Activated T-helper 17 cell treated with anti-CD3 and anti-CD28 coated beads, Interleukin-2, amount 50 U/mL, for 72 hours (primary cell): ENCODE measurements at places on chromosomes 2 and 18. TPM values are rescaled to one million over a fixed set of nuclear protein-coding genes. Genes with fewer than 3 reads are reported as not detected.

- peak; percentile 71 for ATAC-seq
Measured at GRCh38 chr18:62586151-62586774, 63.4 kb downstream of the ZCCHC2 start.

GRCh38 chr2:151845884-151846283, 17.7 kb upstream of the ARL5A start:
- ATAC-seq = no peak

Gene C2orf66
- total RNA-seq = 1.0 TPM

DNA sequence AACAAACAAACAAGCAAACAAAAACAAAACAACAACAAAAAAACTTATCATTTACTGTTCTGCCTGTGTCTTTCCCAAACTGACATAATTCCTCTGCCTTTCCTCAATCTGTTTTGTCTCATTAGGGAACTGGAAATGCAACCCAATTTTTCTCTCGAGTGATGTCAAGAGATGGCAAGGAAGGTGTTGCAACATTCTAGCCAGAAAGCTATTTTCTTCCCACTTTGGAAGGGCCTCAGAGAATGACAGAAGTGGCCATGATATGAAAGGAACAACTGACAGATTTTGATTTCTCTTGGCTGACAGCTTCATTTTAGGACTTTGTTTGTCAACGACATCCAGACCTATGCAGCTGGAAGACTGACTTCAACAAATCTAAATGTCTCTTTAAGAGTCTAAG, 24.7 kb downstream of the RND3 start:
- ATAC-seq = no peak

DNA sequence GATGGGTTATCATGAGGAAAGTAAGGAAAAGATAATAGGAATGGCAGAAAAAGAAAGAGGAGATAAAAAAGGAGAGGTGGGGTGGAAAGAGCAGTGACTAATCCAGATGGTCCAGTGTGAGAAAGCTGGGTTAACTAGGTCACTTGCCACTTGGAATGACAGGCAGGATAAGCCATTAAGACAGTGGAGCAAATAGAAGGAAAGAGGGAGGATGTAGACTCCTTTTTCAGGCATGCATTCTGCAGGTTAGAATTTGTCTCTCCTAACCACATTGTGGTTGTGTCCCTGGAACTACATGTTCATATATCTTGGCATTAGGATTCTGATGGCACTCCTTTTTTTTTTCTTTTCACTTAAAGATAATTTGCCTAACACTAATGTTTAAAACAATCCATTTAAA, 13.4 kb upstream of the NEMP2 start:
- no peak for ATAC-seq

Gene ABCG8
- total RNA-seq = not detected

Gene NTSR2
- not detected for total RNA-seq

DNA sequence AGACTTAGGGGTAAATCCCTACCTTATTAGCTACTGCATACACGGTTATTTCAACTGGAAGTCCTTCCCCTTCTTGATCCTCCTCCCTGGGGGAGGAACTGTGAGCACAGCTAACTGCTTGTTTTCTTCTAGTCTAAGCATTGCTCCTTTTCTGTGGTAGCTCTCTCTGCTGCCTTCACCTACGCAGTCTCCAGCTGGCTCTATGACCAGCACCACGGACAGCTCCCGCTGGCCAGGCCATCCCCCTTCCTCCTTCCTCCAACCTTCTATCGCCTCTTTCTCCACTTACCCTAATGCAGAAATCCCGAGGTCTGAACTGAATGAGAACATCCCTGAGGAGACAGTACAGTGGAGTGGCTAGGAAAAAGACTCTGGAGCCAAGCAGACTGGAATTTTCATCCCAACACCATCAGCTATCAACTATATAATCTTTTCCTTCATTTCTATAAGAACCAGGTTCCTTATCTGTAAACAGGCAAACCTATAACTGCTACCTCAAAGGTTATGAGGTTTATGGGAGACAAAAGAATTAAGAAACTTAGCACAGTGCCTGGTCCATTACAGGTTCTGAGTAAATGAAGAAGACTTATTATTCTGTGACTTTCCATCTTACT, 4.7 kb upstream of the CFAP65 start:
- no peak for ATAC-seq

GRCh38 chr2:162403884-162404283, 60.0 kb downstream of the GCA start:
- no peak for ATAC-seq

- no peak for ATAC-seq
Measured at GRCh38 chr2:200586644-200586975, 796 bp downstream of the AOX1 start.
